A172 (cell line): ENCODE measurements at places on chromosomes 4 and X.

DNA sequence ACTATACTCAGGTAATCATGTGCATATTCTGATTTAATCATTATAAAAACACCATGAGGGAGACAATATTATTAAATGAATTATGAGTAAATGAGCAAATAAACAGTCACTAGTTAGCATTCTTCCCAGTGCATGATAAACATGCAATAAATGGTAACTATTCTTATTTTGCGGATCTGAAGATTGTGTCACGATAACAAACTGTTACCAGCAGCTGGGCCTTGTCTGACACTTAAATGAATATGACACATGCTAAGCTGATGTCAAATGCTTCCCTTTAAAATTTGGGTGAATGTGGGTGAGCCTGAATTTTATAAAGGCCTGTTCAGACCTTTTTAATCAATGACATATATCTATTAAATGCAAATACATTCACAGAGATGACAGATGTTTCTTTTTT lies 68.2 kb upstream of the KIT start:
- no peak for DNase-seq

DNA sequence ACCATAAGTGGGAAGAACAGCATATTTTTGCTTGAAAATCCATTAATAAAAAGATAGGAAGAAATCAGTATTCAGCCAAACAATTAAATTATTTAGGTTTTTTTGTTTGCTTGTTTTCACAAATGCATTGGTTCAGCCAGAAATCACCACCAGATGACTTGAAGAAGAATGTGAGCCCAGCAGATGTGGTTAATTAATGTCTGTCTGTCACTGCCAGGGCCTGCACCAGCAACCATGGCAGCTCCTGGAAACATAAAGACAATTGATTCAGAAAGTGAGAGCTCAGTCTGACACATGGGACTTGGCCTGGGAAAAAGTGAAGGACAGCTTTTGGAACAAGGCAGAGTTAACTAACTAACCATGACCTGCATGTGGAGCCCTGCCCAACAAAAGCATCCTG lies 74.0 kb downstream of the MAOB start:
- DNase-seq = no peak

DNA sequence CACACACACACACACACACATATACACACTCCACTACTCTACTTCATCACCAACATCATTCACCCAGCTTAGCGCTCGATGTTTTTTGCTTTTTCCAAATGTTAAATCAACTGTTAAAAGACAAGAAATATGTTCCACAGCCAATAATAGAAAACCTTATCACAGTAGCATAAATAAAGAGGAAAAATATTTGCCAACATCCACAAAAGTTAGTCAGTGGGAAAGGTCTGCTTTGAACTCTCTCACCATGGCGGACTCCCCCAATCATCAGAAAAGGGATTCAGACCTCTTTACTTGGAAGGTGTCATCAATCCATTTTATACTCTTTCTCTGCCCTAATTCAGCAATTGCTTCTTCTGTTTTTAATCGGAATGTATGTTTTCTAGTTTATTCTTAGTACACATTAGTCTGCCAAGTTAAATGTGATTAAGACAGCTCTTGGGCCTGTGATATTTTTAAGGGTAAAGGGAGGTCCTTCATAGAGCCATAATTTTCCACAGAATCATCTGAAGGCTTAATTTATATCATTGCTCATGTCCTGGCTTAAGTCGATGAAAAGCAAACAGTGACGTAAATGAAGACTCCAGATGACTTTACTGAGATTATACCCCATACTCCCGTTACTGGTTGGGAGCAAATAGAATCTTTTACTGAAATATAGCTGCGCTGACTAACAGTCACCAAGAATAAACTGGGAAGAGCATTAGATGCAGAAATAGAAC lies 29.7 kb upstream of the LGI2 start:
- no peak for DNase-seq

DNA sequence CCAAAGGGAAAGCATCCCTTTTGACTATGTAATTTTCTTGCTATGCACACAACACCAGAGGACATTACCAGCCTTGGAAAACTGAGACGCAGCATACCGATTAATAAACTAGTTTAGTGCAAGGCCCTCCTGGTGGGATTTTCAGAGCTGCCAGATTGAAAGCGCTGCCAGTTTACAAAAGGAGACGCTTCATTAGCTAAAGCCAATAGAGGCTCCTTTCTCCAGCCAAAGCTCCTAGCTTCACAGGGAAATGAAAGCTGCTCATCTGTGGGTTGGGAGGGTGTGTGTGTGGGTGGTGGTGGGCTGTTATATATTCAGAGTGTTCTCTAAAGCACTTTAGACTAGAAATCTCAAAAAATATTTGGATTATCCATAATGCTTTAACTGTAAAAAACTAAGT lies 32.4 kb downstream of the SPANXN4 start:
- no peak for DNase-seq

DNA sequence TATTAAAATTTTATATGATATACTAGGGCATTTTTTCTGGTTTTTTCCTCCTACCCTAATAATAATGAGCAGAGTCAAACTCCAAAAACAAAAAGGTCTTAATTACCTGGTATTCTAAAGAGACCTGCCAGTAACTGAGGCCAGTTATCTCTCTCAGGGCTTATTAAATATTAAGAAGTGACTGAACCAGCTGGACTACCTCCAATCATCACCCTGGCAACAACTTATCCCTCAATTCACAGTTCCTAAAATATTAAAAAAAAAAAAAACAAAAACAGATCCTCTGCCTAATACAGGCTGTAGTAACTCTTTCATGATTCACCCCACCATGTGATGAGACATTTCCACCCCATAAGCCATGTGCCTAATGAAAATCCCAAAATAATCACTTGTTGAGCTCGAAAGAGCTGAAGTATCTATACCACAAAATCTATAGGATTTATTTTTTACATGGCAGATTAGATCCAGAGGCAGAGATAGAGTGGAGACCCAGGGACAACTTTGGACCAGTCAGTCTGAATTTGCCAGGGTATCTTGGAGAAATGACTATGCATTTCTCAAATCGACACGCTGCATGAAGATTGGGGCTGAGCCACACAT lies 698.0 kb downstream of the FAT4 start:
- DNase-seq = no peak

DNA sequence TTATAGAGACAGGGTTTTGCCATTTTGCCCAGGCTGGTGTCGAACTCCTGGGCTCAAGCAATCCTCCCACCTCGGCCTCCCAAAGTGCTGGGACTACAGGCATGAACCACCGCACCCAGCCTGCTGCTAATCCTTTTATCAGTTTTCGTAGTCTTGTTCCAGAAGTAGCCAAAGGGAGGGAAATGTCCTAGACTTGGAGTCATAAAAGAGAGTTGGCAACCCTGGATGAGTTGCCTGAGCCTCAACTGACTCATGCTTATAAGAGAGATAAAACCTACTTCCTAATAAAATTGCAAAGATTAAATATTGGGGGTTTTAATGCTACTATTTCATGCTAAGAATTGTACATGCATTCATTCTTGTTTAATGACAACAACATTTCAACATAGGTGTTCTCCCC lies 44.3 kb downstream of the CD40LG start:
- DNase-seq = no peak

DNA sequence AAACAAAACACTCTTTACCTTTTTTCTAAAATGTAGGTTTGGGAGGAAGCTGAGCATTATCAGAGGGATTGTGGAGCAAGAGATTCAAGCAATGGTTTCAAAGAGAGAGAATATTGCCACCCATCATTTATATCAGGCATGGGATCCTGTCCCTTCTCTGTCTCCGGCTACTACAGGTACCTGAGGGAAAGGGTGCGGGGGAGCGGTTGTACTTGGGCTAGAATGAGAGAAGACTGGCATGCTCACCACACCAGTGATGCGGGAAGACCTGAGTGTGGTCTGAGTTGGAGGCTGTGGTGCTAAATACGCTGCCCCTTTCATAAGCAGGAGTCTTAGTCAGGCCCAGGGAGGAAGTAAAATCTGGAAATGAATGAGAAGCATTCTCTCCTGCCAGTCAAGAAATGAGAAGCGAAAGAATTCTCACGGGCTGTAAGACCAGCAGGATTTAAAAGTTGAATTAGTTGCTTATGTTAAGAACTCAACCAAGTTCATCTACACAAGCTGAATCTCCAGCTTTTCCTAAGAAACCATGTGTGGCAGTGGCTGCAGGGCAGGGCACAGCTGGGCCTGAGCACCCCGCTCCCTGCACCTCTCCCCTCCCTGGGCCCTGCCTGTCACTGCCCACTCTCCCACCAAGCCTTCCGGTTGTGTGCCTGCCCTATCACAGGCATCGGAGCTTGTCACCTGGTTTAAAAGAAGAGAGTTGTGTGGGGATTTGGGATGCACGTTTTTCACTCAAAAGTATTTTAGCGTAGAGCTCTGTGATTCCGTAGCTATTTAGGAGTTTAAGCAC lies 24.8 kb upstream of the MSANTD1 start:
- no peak for DNase-seq

GRCh38 chr4:41436419-41436818 lies 101.5 kb upstream of the LIMCH1 start:
- DNase-seq = no peak

- no peak for DNase-seq
Observed at GRCh38 chr4:14888790-14889572, 113.3 kb upstream of the CPEB2 start.

- peak; percentile 7 for DNase-seq
Observed at GRCh38 chr4:48756689-48757220, 23.3 kb downstream of the FRYL start.

DNA sequence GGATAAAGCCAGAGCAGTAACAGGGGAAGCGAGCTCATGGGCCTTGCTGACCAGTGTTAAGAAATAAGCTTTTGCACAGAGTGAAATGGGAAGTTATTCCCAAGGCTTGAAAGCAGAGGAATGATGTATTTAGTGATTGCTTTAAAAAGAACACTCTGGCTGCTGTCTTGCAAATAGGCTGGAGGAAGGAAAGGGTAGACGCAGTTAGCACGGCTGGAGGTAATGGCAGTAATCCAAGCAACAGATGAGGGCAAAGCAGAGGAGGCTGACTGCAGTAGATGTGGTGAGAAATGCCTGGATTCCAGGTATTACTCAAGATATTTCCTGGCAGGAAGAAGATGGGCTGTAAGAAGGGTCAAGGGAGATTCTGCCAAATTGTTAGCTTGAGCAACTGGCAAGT lies 1342.3 kb upstream of the AGA start:
- no peak for DNase-seq

GRCh38 chr4:83207497-83208101 lies 77.0 kb downstream of the COQ2 start:
- peak; percentile 95 for DNase-seq

DNA sequence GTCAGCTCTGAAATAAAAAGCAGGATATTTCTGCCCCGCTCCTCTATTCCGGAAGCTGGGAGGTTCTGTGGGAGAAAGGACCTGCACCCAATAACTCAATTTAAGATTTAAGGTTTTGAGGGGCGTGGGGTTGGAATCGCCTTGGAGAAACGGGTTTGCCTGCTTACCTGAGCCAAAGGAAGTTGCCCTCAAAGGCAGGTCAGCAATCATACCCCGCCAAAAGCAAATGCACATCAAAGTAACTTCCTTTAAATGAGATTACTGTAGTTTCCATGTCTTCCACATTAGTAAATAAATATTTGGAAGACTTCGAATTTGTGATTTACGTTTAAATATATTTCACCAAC lies 978 bp upstream of the HS3ST1 start:
- DNase-seq = no peak

DNA sequence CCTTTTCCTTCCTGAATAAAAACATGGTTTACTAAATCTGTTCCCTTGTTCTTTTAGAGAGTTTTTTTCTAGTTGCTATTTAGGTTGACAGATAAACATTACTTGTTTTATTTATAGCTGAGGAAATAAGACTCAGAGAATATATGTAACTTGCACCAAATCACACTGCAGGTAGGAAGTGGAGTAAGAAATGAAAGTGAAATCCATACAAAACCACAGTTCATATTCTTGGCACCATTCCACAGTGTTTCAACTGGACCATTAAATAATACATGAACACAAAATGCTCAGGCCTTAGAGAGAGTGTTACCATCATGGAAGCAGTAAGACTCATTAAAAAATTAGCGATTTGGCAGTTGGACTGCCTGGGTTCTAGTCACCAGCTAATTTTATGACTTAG lies 326.9 kb upstream of the SLIT2 start:
- no peak for DNase-seq

DNA sequence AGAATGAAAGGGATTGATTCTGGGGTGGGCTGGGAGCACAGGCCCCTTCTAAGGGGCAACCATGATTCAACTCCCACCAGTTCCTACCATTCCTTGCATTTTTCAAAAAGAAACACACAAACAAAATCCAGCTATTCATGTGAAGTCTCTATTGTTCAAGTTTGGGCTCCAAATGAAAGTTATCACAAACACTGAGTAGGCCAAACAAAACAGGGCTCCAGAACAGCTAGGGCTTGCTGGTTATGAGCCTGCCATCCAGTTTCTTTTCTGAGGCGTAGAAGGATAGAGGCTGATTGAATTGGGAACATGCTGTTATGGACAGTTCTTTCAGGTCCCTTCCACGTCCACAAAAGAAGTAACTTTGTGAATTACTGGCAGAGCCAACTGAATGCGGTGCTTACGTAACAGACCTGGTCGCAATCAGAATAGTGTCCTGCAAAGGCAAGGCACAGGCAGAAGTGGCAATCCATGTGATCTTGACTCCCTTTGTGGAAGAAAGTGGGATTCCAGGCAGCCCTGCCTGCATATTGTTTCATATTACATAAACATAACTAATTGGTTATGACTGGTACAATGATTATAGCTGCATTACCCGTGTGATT lies 244.5 kb downstream of the SCFD2 start:
- no peak for DNase-seq

- no peak for DNase-seq
Observed at GRCh38 chr4:28948501-28948900, 1771.7 kb upstream of the PCDH7 start.

DNA sequence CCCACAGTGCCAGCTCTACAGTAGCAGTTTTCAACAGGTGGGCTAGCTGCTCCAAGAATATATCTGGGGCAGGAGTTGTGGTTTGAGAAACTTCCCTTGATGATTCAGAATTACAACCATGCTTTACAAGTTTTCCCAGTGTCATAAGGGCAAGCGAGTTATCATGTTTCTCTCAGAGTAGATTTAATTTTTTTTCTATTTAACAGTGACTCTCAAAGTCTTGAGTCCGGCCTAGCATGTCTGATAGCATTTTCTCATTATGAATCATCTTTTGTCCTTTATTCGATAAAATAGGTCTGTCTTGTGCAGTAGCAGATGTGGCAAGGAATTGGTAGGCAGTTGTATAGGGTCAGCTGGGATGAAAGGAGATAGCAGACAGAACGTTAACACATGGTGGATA lies 62.2 kb upstream of the SPANXD start:
- DNase-seq = peak; percentile 60

- no peak for DNase-seq
Observed at GRCh38 chrX:18422886-18423285, 2.5 kb upstream of the CDKL5 start.

DNA sequence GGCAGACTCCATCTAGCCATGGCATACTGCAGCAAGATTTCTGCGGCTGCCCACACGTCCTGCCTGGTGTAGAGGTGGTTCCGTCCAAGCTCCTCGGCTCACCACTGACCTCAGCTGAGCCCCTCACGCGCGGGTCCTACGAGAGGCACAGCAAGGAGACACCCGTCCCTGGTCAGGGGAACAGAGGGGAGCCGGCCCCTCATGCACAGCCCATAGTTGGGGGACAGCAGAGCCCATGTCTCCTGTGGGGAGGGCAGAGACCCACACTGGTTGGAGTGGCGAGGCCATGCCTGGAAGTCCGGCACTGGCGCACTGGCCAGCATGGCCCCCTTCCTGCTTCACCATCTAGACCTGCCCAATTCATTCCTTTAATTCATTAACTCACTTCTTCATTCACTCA lies 80.8 kb downstream of the HTRA3 start:
- no peak for DNase-seq

- no peak for DNase-seq
Observed at GRCh38 chrX:9132036-9132638, 98.2 kb upstream of the FAM9B start.

- DNase-seq = no peak
Observed at GRCh38 chr4:156725257-156725656, 246.3 kb downstream of the PDGFC start.
